ENCODE measurements at places on chromosomes 1 and 21.

DNA sequence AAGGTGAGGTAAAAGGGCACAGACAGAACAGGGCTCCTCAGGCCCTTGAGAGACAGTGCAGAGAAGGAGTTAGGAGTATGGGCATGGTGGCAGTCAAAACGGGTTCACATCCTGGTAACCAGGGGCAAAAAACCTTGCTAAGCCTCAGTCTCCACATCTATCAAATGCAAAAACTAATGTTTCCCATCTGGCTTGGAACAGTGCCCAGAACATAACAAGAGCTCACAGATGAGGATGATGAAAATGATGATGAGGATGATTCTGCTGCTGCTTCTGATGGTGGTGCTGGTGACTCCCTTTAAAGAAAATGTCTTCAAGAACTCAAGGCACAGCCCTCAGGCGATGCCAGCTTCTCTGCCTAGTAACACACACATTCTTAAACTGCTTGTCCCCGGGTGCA is 24.1 kb downstream of the HHIPL2 start:
- DNase-seq, result no peak

GRCh38 chr21:45867671-45868081 is 113.9 kb upstream of the COL6A1 start:
- no peak for DNase-seq

- no peak for DNase-seq
Measured at GRCh38 chr1:7608628-7609305, 162.3 kb upstream of the VAMP3 start.

GRCh38 chr1:180246579-180246978 is 16.5 kb downstream of the LHX4 start:
- DNase-seq, result no peak

DNA sequence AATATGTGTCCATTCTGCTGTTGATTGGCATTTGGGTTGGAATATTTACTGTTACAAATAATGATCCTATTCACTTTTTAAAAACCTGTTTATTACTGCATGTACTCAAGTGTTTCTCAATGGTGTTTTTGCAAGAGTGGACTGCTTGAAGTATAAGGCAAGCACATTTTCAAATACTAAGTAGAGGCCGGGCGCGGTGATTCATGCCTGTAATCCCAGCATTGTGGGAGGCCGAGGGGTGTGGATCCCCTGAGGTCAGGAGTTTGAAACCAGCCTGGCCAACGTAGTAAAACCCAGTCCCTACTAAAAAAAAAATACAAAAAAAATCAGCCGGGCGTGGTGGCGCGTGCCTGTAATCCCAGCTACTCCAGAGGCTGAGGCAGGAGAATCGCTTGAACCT is 276.9 kb upstream of the ADGRL4 start:
- no peak for DNase-seq

DNA sequence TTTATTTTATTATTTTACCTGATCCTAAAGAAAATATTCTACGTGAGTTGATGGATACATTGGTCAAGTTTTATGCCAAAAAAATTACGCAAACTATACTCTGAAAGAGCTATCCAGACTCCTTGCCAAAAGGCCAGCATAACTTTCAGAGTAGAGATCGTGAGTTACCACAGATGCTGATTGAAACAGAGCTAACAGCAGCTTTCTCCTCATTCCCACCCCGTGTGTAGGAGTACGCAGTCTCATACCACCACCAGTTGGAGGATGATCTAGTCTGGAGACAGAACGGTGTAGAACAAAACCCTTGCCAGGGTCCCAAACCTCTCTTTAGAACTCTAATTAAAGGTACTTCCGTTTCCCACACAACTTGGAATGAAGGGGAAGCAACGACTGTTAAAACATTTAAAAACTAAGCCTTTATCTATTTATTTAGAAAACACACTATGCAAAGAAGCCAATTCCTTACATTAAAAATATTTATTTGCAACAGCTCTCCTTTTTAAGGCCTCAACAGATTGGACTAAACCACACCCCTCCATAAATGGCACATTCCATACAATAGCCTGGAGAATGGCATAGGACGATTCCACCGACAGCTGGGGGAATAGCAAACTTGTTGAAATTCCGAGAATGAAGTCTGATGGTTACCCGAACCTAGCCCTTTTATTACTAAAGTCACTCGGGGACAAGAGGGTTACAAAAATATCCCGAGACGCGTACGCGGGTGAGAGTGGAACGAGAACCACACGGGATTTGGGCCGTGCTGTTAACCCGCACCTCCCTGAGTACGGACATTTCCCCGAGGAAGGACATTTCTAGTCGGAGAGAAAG is 1.4 kb downstream of the NUCKS1 start:
- peak; percentile 76 for DNase-seq

DNA sequence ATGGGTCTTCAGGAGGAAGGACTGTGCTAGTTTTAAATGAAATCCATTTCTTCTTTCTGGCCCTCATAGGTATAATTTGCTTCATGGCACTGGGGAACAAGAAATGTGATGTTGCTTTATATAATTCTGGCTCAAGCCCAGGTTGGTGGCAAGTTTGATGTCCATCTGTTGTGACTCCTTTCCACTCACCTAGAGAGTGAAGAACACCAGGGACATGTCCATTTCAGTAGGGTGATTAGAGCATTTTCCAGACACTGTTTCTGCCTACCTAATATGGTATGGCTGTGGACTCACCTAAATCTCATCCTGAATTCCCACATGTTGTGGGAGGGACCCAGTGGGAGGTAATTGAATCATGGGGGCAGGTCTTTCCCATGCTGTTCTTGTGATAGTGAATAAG is 278.1 kb downstream of the LMX1A start:
- DNase-seq, result no peak

Measured in brain microvascular endothelial cell (primary cell).